ENCODE measurements at places on chromosomes 2 and 18. TPM values are rescaled to one million over a fixed set of nuclear protein-coding genes. Genes with fewer than 3 reads are reported as not detected.

- peaks cover 14% of the 10 kb centered on the region for H3K27me3 ChIP-seq
- no peak for DNase-seq
- H3K4me3 ChIP-seq, result no peak overlapping the region
- no peak overlapping the region for H3K27ac ChIP-seq
- H3K36me3 ChIP-seq, result no peaks in the 10 kb centered on the region
Measured at GRCh38 chr2:183069174-183069573, 9.4 kb upstream of the DUSP19 start.

DNA sequence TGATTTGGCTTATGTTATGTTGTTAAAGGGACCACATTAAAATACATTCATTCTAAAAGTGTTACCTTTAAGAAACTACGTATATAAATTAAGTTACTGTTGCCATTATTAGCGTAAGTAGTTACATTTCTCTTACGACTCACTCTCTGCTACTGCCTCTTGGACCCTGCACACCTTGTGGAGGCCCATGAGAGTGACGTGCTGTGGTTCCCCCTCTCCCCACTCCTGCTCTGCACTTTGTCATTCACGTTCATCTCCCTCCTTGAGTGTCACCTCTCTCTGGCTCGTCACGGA is 830 bp upstream of the MERTK start:
- DNase-seq, result no peak
- peaks cover 15% of the 10 kb centered on the region for H3K27me3 ChIP-seq
- peak overlapping the region; percentile 73 for H3K4me3 ChIP-seq
- H3K36me3 ChIP-seq, result no peaks in the 10 kb centered on the region

DNA sequence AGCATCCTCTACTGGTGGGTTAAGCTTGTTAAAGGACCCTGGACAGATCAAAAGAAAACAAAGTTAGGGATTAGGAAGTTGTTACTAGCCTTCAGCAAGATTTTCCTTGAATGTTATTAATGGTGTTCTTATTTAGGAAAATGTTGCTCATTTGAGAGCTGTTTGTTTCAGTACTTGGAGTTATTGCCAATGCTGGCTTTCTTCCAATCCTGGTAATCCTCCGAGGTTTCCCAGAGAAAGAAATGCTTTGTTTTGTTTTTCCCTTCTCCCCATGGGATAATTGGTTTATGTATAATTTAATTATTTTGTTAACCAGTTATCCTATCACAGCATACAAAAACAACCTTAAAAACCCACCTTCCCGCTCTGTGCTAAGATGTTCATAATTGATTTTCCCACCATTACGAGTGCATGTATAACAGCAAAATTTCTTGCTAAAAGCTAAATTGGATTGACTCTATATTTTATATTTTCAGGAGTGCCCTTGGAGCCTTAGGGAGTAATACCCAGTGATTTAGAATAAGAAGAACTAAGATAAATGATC is 79.8 kb downstream of the MGAT5 start:
- H3K27me3 ChIP-seq, result no peaks in the 10 kb centered on the region
- no peak overlapping the region for H3K4me3 ChIP-seq
- H3K36me3 ChIP-seq, result peaks cover 21% of the 10 kb centered on the region
- DNase-seq, result no peak

DNA sequence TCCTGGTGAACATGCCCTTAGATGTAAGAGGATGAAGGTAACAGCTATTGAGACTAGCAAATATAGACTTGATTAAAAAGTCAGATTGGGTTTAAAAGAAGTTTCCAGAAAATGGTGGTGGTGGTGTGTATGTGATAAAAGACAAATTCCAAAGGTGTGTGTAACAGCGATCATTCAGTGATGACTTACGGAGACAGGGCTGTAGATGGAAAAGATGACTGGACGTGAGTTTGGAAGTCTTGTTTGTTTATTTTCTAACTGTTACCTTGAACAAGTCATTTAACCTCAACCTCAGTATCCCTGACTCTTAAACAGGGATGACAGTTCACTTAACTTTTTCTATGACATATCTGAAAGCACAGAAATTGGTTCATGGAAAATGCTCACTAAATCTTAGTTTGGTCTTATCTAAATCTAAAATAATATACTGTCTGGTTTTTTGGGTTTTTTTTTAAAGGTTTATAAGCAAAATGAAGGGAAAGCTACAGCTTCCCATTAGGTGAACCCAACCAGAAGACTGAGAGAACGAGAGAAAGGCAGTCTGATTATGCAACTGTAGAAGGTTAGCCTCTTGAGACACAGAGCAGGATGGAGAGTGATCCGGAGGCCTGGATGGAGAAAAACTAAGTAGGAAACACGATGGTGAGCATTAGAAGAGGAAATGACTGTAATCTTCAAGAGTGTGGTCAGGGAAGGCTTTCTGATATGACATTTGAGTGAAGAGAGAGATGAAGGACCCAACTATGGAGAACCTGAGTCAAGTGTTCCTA is 71.9 kb downstream of the TCF4 start:
- H3K4me1 ChIP-seq, result no peaks in the 10 kb centered on the region
- no peaks in the 10 kb centered on the region for H3K36me3 ChIP-seq
- no peaks in the 10 kb centered on the region for H3K27me3 ChIP-seq

- no peaks in the 10 kb centered on the region for H3K27me3 ChIP-seq
- H3K36me3 ChIP-seq, result no peaks in the 10 kb centered on the region
- DNase-seq, result no peak
- H3K4me1 ChIP-seq, result no peaks in the 10 kb centered on the region
- no peak overlapping the region for H3K4me3 ChIP-seq
- H3K27ac ChIP-seq, result no peak overlapping the region
Measured at GRCh38 chr18:28127763-28128658, 48.9 kb downstream of the CDH2 start.

Gene REG3G
- not detected for total RNA-seq

GRCh38 chr2:43402002-43402401 is 175.6 kb upstream of the ZFP36L2 start:
- H3K36me3 ChIP-seq, result peaks cover 22% of the 10 kb centered on the region
- peak; percentile 67 for DNase-seq
- H3K27ac ChIP-seq, result no peak overlapping the region
- H3K4me1 ChIP-seq, result peaks cover 16% of the 10 kb centered on the region

Gene UGT1A4
- total RNA-seq, result not detected

DNA sequence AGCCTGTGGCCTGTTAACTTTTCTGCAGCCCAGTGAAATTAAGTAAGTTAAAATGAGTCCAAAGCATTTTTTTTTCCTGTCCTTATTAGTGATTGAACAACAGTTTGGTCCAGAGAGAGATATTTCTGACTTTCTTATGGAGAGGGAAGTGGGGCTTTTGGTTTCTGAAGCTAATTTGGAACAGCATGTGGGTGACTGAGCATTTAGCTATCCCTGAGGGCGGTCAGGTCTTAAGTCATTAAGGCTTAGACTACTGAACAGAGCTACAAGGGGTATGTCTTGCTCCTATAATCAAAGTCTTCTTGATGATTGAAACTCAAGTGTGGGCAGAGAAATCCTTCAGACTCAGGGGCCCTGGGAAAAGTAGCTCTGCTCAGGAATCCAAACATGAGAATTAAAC is 14.0 kb downstream of the ARHGAP25 start:
- DNase-seq, result no peak
- peaks cover 91% of the 10 kb centered on the region for H3K4me1 ChIP-seq
- no peak overlapping the region for H3K4me3 ChIP-seq

GRCh38 chr18:3902676-3903075 is 452.7 kb downstream of the TGIF1 start:
- H3K4me3 ChIP-seq, result no peak overlapping the region
- no peak overlapping the region for H3K27ac ChIP-seq
- DNase-seq, result no peak
- H3K27me3 ChIP-seq, result peaks cover 6% of the 10 kb centered on the region
- H3K4me1 ChIP-seq, result no peaks in the 10 kb centered on the region

DNA sequence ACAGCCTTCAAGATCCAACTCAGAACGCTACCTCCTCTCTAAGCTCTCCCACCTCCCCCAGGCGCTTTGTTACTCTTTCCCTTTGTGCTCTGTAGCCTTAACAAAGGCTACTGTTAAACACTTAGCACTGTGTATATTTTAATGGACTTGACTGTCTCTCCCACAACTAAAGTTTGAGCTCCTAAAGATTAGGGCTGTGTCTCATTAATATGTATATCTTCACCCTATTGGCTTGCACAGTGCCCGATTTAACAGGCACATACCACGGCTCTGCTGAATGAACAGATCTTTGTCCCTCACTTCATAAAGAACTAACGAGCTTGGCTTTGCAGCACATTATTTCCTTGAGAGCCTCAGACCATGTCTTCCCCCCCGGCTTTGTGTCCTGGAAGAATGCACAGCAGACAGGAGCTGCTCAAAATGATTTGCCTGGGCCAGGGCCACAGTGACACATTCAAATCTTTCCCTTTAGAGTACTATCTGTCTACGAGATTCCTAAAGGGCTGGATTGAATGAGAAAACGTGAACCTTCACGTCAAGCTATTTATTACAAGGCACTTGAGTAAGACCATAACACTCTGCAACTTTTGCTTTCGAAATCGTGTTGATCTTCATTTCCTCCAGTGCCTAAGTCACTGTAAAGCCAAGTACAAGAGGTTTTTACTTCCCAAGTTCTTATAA is 22.1 kb downstream of the ABHD3 start:
- no peaks in the 10 kb centered on the region for H3K27me3 ChIP-seq
- no peak overlapping the region for H3K4me3 ChIP-seq
- H3K27ac ChIP-seq, result no peak overlapping the region

DNA sequence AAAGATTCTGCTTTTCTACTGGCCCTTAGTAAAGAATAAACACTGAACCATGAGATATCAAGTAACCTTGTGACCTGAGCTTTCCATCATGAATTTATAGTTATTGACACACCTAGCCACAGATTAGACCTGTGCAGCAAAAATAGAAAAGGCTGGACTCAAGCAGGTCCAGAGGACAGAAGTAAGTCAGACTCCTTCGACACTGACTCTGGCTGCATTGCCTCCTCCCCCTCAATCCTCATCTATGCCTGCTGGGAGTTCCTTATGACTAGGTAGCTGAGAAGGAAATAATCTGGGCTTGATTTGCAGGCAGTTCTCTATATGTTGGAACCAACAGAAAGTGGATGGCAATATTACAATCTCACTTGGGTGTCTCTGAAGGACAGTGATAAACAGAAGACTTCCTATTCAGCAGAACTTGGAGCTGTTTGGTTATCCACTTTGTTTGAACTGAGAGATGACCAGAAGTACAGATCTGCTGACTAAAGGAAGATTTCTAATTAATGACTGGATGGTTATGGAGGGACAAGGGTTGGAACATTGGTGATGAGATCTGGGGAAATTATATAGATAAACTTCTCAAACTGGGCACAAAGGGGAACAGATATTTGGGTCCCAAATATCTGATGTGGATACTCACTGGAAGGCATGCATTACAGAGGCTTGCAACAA is 39.4 kb downstream of the ARID5A start:
- no peaks in the 10 kb centered on the region for H3K4me1 ChIP-seq
- no peak overlapping the region for H3K4me3 ChIP-seq
- no peak overlapping the region for H3K27ac ChIP-seq
- H3K27me3 ChIP-seq, result no peaks in the 10 kb centered on the region
- DNase-seq, result no peak
- H3K36me3 ChIP-seq, result no peaks in the 10 kb centered on the region

DNA sequence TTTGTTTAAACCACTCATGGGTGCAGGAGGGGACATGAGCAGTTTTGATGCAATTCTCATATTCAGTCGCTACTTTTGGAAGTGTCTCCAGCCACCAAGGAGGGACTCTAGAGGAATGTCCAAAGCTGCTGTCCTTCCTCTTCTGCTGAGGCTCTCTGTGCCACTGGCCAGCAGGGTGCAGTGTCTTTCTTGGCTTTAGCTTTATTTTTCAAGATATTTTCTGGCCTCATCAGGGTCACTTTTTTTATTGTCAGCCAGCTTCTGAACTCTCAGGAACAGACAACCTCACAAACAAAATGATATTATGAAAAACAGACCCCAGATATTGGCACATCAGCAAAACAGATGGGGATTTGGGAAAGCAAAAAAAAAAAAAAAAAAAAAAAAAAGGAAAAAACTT is 289.3 kb upstream of the ZSWIM2 start:
- H3K4me1 ChIP-seq, result no peaks in the 10 kb centered on the region
- peak; percentile 5 for DNase-seq
- H3K4me3 ChIP-seq, result no peak overlapping the region
- no peaks in the 10 kb centered on the region for H3K36me3 ChIP-seq
- no peaks in the 10 kb centered on the region for H3K27me3 ChIP-seq

Gene GALNT1
- total RNA-seq, result 35.8 TPM

- peaks cover 2% of the 10 kb centered on the region for H3K27me3 ChIP-seq
- no peak overlapping the region for H3K4me3 ChIP-seq
- H3K27ac ChIP-seq, result no peak overlapping the region
Measured at GRCh38 chr2:38610851-38611801, 8.4 kb upstream of the HNRNPLL start.

DNA sequence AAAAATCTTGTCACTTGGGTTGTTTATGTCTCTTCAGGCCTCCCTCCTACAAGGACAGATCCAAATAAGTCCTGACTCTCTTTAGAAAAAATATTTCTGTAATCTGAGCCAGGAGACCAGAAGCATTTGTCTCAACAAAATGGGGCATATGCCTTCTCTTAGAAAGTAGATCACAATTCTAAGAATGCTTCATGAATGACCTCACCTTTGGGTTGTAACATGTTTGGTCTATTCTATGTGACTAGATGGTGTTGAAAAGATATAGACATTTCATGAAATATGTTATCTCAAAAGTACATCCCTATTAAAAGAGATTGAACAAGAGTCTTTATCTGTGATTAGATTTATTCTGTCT is 159.0 kb upstream of the SETBP1 start:
- H3K4me3 ChIP-seq, result no peak overlapping the region
- H3K27me3 ChIP-seq, result no peaks in the 10 kb centered on the region
- H3K27ac ChIP-seq, result no peak overlapping the region
- DNase-seq, result no peak
- no peaks in the 10 kb centered on the region for H3K36me3 ChIP-seq
- H3K4me1 ChIP-seq, result no peaks in the 10 kb centered on the region

Gene MAP3K19
- total RNA-seq, result not detected

DNA sequence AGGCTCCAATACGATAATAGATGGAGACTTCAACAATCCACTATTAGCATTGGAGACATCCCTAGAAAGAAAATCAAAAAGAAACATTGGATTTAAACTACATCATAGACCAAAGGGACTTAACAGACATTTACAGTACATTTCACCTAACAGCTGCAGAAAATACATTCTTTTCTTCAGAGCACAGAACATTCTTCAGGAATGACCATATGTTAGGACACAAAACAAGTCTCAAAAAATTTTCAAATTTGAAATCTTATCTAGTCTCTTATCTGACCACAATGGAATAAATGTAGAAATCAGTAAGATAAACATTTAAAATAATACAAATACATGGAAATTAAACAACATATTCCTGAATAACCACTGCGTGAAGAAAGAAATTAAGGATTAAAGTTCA is 68.7 kb downstream of the STRADB start:
- peaks cover 9% of the 10 kb centered on the region for H3K4me1 ChIP-seq
- DNase-seq, result no peak
- no peak overlapping the region for H3K27ac ChIP-seq
- no peaks in the 10 kb centered on the region for H3K27me3 ChIP-seq
- H3K4me3 ChIP-seq, result no peak overlapping the region

Gene IL18R1
- 22.4 TPM for total RNA-seq
